ENCODE measurements at places on chromosomes 2 and 18.

GRCh38 chr2:143730953-143731260, 601.7 kb downstream of the ARHGAP15 start:
- DNase-seq = no peak

- no peak for DNase-seq
Observed at GRCh38 chr2:119674711-119675500, 4.1 kb upstream of the TMEM177 start.

- no peak for DNase-seq
Observed at GRCh38 chr18:61992923-61993322, 100.1 kb upstream of the RNF152 start.

- no peak for DNase-seq
Observed at GRCh38 chr2:212727751-212728150, 189.1 kb upstream of the ERBB4 start.

DNA sequence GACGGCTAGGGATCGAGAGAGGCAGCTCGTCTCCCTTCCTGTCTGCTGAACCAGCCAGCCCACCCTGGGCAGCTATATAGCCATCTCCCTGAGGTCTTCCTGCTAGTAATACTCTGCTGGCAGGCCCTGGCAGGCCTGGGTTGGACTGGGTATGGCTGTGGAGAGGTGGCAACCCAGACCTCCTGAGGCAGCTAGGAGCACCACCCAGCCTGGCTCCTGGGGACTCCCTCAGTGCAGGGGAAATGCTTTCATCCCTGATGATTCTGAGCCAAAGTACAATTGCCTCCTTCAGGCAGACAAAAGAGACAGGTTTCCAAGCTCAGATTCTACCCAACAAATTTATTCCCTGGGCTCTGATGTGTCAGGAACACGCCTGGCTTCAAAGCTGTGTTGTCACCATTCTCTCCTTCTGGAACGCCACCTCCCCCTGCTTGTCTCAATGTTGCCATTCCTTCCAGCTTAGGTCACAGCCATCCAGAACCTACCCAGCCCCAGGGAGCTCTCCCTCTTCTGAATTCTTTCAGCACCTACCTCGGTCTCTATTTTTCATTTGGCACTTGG, 4.7 kb upstream of the DNAJB2 start:
- no peak for DNase-seq

- no peak for DNase-seq
Observed at GRCh38 chr18:21366896-21367295, 124.9 kb downstream of the GREB1L start.

DNA sequence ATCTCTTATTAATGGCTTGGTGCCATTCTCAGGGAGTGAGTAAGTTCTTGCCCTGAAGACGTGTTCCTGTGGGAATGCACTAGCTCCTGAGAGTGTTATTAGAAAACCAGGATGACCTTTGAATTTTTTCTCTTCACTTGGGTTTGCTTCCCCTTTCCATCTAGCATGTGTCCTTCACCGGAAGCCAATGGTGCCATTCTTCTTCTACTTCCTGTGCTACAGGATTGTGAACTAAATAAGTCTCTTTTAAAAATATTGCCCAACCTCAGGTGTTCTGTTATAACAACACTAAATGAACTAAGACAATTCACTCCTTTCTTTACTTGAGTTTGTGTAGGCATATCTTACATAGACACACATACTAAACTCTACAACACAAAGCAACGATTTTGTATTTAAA, 447.0 kb downstream of the SOX11 start:
- no peak for DNase-seq
